ENCODE measurements at places on chromosomes 6 and 20.
A peak's percentile ranks its signal among the peaks of the same experiment; 100 is the strongest.

GRCh38 chr20:13121840-13122515 is 99.1 kb upstream of the ISM1 start:
- no peak for DNase-seq

DNA sequence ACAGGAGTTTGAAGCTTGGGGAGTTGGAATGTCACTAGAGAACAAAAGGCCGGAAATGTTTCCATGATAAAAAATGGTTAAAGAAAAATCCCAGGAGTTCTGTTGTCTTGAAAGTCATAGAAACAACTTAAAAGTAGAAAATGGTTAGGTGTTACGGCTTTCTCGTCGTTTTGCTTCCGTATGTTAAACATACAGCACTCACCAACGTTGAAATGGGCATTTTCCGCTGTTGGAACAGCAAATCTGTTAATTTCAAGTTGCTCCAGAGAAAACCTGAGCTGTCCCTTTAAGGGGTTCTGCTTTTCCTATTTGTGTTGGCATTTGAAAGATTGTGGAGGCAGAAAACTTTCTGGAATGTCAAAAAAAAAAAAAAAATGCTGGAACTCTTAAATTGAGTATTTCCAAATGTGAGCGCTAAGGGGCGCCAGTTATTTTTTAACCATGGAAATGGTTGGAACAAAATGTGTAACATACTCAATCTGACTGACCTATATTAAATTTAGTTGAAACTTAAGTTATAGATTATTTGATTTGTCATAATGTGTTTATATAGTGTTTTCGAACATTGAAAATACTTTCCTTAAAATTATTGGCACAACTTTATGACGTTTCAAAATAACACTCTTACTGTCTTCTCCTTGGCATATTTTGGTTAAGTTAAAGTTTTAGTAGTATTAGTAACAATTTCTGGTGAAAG is 2.2 kb downstream of the QKI start:
- DNase-seq = peak; percentile 90

GRCh38 chr20:18172379-18172778 is 34.7 kb downstream of the KAT14 start:
- DNase-seq = no peak

DNA sequence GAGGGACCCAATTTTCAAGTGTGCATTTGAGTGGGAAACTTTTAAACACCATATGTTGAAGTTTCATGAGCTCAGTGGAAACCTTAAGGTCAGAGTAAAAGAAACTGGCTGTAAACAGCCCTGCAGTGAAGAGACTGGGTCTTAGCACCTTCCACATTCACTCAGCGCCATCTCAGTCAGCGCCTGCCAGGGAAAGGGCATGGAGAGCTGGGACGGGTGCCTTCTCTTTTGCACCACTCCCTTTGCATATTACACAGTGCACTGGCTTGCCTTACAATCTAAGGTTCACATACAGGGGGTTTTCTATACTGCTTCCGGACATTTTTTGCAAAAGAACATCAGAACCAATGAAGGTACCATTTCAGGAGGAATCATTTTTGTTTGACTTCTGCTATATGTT is 4.5 kb downstream of the TOMM6 start:
- DNase-seq = no peak

GRCh38 chr6:161536224-161536630 is 262.4 kb upstream of the AGPAT4 start:
- DNase-seq = no peak

DNA sequence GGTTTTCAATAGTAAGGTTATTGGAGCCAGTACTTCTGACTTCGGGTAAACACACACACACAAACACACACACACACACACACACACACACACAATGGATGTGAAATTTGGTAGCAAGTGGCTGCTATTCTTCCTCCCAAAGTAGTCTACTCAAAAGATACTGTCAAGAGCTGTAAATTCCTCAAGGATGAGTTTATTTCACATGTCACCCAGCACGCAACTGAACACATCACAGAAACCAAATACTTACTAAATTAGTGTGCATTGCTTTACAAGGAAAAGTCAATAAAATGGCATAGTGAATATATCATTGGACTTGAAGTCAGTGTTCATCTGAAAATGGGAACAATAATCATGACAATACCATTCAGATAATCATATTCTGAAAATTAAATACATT is 32.9 kb downstream of the MMUT start:
- DNase-seq = peak; percentile 23

GRCh38 chr6:36019167-36019566 is 5.3 kb downstream of the SLC26A8 start:
- no peak for DNase-seq

DNA sequence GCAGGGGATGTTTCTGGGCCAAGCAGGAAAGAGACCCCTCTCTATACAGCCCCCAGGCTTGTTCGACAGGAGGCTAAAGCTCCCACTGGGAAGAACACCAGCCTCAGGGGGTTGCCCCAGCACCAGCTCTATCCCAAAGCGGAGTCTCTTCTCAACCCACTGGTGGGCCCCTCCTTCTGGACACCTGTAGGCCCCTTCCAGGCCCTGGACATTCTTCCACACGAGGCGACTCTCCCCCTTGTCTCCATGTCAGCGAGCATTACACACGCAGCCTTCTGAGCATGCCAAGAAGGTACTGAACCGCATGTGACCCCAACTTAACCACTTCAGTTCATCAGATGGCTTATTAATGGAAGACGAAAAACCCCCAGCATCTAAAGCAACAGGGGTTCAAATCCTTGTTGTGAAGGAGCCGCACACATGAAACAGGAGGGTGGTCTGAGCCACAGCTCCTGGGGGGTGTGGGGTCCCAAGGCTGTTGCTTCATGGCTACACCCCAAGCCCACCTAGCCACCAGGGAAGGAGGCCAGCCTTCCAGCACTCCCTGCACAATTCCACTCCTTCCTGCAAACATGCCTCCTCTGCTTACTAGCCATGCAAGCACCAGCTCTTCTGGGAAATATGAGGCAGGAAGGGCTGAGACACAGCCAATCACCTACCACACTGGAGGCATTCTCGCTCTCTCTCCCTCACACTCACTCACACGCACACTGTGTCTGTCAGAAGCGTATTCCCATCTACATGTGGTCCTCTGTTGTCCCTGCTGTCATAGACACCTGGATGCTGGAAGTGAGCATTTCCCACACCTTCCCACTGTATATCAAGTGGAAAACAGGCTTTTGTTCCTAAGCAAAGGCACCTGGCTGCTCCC is 104.5 kb downstream of the NOL4L start:
- DNase-seq = peak; percentile 30

DNA sequence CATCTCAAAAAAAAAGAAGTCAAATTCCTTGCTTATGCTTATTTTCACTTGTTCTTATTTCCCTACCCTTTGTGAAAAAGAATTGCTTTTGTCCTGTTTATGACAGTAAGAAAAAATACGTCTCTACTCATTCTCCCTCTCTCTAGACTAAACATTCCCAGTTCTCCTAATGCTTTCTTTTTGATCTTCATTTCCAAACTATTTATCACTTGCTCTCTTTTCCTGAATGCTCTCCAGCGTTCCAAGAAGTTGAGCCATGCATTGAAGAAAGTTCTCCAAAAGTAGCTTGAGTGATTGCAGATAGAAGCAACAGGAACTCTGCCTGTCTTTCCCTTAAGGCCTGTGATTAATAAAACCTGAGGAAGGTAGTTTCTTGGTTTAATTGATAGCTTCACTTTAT is 53.1 kb upstream of the TMEM170B start:
- DNase-seq = no peak

GRCh38 chr20:35269055-35269781 is 8.7 kb downstream of the MMP24OS start:
- peak; percentile 54 for DNase-seq

DNA sequence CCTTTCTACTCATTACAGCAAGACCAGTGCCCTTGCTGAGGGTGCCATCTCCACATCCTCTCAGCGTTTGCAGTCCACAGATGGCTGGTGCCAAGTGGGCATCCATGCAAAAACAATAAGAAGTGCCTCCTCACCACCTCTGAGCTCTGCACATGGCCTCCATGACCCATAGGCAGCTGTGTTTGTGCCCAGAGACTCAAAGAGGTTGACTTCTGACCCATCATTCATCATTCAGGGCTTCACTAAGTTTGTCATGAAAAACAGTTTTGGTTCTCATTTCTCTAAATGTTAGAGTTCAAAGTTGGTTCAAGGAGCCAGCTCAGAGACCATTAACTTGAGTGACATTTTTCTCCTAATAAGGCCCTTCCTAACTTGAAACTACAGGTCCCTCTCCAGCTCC is 512.6 kb upstream of the MAP3K7 start:
- DNase-seq = no peak

- no peak for DNase-seq
Measured at GRCh38 chr6:14077193-14077867, 40.2 kb upstream of the CD83 start.

DNA sequence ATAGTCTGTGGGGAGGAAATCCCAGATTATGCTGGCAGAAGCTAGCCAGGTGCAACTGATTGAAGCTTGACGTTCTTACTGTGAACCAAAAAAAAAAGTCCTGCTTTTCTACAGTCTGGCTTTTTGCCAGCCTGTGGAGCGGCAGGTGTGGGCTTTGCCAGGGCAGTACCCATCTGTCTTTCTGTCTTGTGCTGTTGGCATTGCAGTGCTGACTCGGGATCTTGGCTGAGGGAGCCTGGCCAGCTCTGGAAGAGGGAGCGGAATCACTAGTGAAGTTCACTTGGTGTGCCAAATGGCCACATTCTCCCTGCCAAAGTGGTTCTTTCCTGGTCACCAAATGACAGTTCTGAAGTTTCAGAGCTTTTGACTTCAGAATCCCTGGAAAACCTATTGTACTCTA is 5.0 kb downstream of the KIF3B start:
- no peak for DNase-seq

GRCh38 chr6:97292671-97293070 is 9.7 kb upstream of the MMS22L start:
- peak; percentile 44 for DNase-seq

DNA sequence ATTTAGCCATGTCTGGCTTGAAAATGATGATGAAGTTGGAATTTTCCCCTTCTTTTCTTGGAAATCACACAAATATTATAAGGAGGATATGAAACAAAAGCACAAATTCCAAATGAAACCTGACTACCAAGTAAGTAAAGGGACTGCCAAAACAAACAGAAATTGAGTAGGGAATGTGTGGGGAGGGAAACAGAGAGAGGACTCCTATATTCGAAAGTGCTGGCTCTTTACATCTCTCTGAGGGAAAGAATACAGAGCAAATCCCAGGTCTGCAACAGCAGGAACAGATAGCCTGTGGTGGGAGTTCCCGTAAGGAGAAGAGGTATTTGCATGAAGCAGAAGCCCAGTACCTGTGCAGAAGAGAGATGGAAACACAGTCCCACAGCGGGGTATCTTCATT is 583.7 kb downstream of the EPM2A start:
- DNase-seq = peak; percentile 15

DNA sequence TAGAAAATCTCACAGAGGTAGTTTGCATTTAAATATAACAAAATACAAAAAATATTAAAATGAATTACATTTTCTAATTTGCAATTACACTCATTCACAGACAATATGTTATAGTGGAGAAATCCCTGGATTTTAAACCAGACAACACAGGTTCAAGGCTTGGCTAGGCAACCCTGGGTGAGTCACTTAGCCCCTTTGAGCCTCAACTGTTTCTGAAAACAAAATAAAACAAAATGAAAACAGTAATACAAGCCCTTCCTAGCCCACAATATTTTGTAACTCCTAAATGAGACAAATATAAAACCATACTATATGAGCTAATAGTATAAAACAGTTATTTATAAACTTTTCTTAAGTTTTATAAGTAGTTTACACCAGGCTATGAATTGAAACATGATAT is 41.0 kb downstream of the UQCC1 start:
- no peak for DNase-seq

DNA sequence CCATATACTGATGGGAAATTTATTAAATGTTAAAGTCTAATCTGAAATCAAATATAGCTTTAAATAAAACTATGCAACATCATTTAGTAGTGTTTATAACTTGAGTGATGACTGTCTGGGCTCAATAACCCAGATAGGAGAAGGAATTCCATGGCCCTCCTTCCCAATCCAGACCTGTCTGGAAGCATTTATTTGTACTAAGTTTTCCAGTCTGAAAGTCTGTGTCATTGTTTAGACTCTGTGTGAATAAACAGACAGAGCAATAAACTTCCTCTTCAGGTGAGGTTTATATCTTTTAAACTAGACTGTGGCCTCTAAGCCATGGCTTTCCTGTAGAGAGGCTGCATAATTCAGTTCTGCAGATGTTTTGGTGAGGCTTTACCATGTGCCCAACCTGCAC is 176.4 kb downstream of the SOX4 start:
- DNase-seq = no peak

DNA sequence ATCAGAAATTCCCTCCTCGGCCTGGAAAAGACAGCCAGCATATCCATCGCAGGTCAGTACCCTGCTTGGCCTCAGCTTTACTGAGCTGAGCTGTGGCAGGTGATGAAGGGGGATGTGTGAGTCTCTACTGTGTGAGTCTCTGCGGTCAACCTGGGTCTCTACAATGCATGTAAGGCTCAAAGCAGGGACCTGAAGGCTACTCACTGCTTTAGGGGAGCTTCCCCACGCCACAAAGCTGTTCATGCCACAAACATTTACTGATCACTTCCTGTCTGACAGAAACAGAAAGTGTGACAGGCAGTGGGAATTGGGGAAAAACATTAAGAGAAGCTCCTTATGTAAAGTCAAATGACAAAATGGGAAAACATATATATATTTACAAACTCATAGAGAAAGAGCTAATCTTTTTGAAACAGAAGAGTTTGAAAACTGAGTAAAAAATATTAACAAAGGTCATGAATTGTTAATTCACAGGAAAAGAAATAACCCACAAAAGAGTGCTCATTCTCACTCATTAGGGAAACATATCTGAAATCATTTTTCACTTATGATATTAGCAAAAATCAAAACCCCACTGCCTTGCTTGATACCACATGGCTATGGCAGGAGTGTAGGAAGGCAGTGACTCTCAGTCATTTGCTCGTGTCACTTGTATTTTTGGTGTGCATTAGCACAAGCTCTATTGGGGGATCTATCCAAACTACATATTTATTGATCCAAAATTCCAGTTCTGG is 5.8 kb downstream of the BTN3A3 start:
- no peak for DNase-seq

DNA sequence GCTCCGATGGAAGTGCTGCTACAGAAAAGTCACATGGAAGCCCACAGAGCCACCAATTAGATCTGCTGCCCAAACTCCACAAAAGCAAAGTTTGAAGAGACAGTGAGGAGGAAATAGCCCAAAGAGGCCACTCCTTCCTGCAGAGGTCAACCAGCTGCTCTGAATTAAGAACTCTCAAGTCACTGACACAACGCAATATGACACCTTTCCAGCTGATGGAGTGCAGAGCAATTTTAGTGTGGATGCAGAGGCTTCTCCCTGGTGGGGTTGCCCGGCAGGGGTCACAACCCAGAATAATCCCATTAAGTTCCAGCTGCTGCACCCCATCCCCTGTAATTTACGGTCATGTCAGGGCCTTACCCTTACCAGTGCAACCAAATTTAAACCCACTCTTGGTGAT is 361.9 kb upstream of the JARID2 start:
- peak; percentile 64 for DNase-seq

DNA sequence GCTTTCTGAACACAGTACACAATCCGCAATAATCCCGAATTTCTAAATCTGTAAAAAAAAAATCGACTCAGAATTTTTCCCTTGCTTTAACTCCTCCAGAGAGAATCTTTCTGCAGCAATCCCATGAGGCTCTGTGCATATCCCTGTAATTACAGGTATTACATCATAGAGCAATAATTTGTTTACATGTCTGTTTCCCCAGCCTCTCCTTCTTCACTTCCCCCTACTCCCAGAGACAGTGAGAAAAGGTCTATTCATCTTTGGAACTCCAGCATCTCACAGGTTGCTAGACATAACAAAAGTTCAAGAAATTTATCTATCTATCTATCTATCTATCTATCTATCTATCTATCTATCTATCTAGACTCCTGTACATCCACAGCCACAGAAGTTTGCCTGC is 26.0 kb downstream of the KLHL31 start:
- DNase-seq = no peak

- peak; percentile 34 for DNase-seq
Measured at GRCh38 chr6:106470316-106470715, 109.8 kb downstream of the CRYBG1 start.

Measured in fibroblast of skin of right quadriceps (primary cell).